ENCODE measurements at places on chromosomes 2 and 18.

GRCh38 chr2:109102588-109103233, 26.3 kb upstream of the SH3RF3 start:
- DNase-seq, result no peak

DNA sequence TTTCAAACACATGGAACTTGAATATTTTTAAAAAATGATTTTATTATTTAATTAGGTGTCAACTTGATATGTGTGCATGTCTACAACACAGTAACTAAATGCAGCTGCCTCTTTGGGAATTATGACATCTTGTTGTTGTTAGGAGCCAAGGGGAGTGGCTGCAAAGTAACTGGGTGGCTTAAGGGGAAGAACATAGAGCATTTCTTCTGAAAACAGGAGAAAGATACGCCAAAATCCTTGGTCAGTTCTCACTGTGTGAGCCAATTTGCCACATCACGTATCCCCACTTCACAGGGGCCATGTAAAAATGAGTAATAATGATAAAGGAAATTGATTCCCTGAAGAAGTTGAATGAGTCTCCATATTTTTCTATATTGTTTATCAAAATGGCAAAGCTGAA, 309.8 kb upstream of the COL3A1 start:
- DNase-seq, result no peak

GRCh38 chr18:7886436-7886835, 319.3 kb downstream of the PTPRM start:
- DNase-seq, result no peak

GRCh38 chr18:79847606-79848293, 50.0 kb downstream of the KCNG2 start:
- no peak for DNase-seq

GRCh38 chr2:62811972-62812371, 106.5 kb downstream of the EHBP1 start:
- no peak for DNase-seq

- DNase-seq, result peak; percentile 81
These were observed at the start of gene UBXN2A for GRCh38 chr2:23939987-23940717. Gene UBXN2A (plus strand): TSS chr2:23940463. CDS start chr2:23958315, 17,852 bp downstream.

DNA sequence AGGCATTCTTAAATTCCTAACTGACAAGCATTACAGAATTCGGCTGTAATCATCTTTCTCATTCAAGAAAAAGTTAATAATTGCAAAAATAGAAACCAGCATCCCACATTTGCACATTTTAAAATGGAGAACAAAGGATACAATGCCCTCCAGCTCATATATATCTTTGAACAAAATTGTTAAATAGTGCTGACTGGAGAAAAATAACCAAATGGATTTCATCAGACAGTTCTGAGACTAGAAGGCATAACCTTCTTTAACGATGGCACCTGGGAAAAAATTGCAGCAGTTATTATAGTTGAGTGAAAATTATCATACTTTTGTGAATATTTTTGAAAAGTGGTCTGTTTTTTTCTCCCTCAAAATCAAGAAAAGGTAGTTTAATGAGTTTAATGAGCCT, 138.9 kb upstream of the CDH19 start:
- DNase-seq, result no peak

GRCh38 chr2:38654528-38655381, 11.2 kb upstream of the GALM start:
- DNase-seq, result no peak

GRCh38 chr2:19900931-19901441, 797 bp downstream of the TTC32 start:
- peak; percentile 18 for DNase-seq

GRCh38 chr2:112876971-112877361, 34.0 kb upstream of the IL37 start:
- DNase-seq, result peak; percentile 29

GRCh38 chr18:36558234-36558633, 260.7 kb downstream of the FHOD3 start:
- no peak for DNase-seq

- no peak for DNase-seq
These were observed 195.7 kb downstream of the LPIN1 start for GRCh38 chr2:11942178-11942569.

DNA sequence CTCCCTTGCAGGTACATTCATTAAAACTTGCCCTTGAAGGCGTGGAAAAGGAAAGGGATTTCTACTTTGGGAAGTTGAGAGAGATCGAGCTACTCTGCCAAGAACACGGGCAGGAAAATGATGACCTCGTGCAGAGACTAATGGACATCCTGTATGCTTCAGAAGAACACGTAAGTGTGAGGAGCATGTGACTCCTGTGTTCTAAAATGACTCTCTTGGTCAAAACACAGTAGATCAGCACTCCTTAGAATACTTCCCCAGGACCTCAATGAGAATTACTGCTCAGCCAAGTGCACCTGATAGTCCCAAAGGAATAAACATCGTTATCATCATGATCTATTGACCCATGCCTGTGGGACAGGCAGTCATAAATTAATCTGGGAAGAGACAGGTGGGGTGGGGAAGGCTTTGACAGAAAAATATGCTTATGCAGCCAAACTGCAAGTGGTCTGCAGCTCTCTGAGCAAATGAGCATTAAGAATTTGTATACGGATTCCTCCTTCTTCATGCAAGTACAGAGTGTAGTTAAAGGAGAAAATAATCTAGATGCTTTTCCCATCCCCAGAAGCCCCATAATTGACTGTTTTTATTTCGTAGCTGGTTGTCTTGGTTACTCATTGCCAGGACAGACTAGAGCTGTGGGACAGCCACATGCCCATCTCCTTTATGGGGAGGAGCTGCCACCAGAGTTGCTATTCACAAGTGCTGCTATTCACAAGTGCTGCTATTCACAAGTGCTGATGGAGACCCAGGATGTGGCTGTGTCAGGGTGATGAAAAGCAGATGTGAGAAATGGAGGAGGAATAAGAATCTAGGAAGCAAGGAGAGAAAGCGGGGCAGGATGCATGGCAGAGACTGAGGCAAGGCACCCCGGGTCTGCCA, 91.0 kb downstream of the MAPRE2 start:
- peak; percentile 17 for DNase-seq

- DNase-seq, result peak; percentile 72
These were observed 285.0 kb upstream of the PARD3B start for GRCh38 chr2:204260162-204260877.

GRCh38 chr2:157473581-157473980, 29.7 kb upstream of the CYTIP start:
- DNase-seq, result no peak

GRCh38 chr2:212314680-212315079, 223.9 kb downstream of the ERBB4 start:
- DNase-seq, result no peak

Measured in EH (cell line).